Mammary epithelial cell (primary cell): ENCODE measurements at places on chromosomes 1 and 21. TPM values are rescaled to one million over a fixed set of nuclear protein-coding genes. Genes with fewer than 3 reads are reported as not detected.
A peak's percentile ranks its signal among the peaks of the same experiment; 100 is the strongest.

Gene CLDN8
- not detected in 2 replicates for total RNA-seq

- DNase-seq = no peak
These were observed 12.8 kb upstream of the RNU1-2 start for GRCh38 chr1:16882986-16883385.

Gene DIO1
- total RNA-seq = not detected in 2 replicates

Gene TRNP1
- total RNA-seq = 99.0 TPM

GRCh38 chr1:220879509-220880361 lies 492 bp downstream of the HLX start:
- DNase-seq = peak; percentile 35

GRCh38 chr1:37146071-37146470 lies 111.8 kb upstream of the GRIK3 start:
- no peak for DNase-seq

GRCh38 chr21:42539931-42540343 lies 26.3 kb downstream of the SLC37A1 start:
- DNase-seq = no peak

Gene GUK1
- total RNA-seq = 239 and 242 TPM in 2 replicates

DNA sequence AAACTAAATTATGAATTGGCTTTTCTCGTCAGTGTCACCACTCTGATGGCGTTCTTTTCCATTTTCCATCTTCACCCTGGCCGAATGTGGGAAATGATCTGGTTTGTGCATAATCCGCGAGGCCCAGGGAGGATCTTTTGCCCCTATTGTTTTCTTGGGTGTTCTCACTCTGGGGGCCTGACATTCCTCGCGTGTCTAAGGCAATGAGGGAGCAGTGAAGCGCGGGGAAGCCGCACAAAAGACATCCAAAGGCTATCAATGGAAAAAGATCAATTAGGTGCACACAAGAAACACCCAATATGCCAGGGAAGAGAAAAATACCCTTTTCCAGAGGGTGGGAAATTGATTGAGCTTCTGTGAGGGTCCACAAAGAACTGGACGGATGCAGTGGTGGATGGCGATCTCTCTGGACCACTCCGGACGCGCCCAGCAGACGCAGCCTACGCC lies 941 bp upstream of the C1orf21 start:
- no peak for DNase-seq

Gene BLACAT1
- 2.5 TPM for total RNA-seq

Gene SH3BGR
- 5.0 TPM for total RNA-seq

DNA sequence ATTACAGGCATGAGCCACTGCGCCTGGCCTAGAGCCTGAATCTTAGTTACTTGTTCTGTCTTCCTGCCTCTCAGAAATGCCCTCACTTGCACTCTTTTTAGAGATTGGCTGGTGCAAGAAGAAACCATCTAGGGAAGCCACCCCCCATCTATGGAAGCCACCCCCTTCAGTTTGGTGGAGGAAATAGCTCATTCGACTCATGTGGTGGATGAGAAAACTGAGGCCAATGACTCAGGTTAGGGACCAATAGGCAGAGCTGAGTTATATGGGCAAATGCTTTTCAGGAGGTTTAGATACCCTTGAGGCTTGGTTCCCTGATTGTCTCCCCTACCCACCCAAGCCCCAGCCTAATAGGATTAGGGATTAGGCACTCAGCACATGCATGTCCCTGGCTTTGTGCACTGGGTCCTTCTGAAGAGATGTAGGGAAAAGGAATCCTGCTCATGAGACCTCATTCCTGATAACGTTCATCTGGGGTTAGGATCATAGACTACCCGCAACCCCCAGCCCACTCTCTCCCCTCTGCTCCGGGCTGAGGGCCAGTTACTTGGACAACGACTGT lies 77.1 kb downstream of the PAX7 start:
- DNase-seq = no peak

GRCh38 chr1:216346526-216346925 lies 76.7 kb downstream of the USH2A start:
- no peak for DNase-seq

DNA sequence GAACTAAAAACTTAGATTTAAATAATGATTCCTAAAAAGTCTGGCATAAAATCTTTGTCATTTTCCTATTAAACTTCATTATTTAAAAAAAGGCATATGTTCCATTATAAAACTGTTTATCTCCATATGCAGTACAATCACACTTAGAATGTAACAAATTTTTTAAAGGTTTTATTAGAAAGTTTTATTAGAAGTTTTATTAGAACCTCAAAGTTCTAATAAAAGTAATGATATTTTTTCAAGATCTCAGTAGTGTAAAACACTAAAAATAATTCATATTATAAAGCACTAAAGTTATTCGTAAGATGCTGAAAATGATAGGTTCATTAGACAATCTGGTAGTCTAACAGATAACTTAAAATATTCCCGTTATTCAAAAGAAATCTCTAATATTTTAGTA lies 43.6 kb downstream of the ACBD6 start:
- DNase-seq = no peak

Gene PRDM16
- not detected for total RNA-seq

- no peak for DNase-seq
These were observed 860.4 kb downstream of the USP25 start for GRCh38 chr21:16590186-16590585.

DNA sequence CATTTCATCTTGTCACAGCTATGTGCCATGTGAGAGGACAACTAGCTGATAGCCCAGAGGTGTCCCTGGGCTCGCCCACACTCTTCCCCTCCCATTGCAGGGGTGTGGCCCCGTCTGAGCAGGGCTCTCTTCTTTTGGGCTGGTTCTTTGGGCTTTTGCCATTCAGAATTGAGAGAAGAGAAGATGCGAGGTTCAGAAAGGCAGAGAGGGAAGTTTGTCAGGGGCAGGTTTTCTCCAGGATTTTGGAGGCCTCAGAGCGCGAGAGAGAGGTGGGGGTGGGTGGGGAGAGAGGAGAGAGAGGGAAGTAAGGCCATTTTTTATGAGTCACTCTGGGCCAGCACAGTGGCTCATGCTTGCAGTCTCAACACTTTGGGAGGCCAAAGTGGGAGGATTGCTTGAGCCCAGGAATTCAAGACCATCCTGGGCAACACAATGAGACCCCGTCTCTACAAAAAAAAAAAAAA lies 5.2 kb downstream of the IFI6 start:
- DNase-seq = no peak

DNA sequence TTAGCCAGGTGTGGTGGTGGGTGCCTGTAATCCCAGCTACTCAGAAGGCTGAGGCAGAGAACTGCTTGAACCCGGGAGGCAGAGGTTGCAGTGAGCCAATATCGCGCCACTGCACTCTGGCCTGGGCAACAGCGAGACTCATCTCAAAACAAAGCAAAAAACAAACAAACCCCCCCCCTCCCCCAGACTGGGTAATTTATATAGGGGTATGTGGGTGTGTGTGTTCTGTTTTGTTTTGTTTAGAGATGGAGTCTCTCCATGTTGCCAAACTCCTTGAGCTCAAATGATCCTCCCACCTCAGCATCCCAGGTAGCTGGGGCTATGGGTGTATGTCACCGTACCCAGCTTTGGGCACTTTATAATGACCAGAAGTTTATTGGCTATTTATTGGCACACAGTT lies 73.6 kb downstream of the SLC27A3 start:
- DNase-seq = no peak

DNA sequence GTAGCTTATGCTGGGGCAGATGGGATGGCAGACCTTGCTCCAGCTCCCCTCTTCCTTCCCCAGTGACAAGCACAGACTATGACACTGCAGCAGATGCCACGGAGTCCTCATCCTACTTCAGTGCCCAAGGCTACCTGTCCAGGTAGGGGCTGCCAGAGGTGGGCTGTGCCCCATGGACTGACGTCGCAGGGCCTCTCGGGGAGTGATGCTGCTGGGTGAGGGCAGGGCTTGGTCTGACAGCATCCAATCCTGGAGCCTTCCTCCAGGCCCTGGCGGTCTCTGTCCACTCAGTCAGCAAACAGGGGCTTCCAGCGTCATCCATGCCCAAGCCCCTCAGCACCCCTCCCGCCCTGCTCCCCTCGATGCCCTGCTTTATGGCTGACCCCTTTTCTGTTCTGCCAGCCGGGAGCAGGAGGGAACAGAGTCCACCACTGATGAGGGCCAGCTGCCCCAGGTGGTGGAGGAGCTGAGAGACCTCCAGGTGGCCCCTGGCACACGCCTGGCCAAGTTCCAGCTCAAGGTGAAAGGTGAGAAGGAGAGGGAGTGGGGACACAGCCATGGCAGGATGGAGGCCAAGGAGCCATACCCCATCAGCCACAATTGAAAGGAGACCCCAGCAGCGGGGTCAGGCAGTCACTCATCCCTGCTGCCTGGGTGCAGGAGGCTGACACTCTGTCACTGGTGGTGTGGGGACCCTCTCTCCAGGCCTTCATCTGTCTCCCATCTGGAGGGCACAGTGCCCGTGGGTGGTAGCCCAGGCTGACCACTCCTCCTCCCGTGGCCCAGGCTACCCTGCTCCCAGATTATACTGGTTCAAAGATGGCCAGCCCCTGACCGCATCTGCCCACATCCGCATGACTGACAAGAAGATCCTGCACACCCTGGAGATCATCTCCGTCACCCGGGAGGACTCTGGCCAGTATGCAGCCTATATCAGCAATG lies 73.6 kb downstream of the TRIM11 start:
- DNase-seq = no peak

- no peak for DNase-seq
These were observed 31.7 kb upstream of the ADARB1 start for GRCh38 chr21:45042664-45043161.

- DNase-seq = no peak
These were observed 4.4 kb upstream of the OSBPL9 start for GRCh38 chr1:51612447-51612961.

GRCh38 chr1:221704306-221704705 lies 37.6 kb downstream of the DUSP10 start:
- no peak for DNase-seq

Gene ERO1B
- 4.0 and 9.2 TPM in 2 replicates for total RNA-seq

- no peak for DNase-seq
These were observed 51.4 kb upstream of the SIM2 start for GRCh38 chr21:36647279-36648093.

Gene SLAMF7
- total RNA-seq = 0.17 TPM

Gene TRIM63
- total RNA-seq = not detected in 2 replicates

Gene CYP4B1
- total RNA-seq = 0.52 TPM in 1 of 2 replicates, not detected in the other

GRCh38 chr1:17296086-17296485 lies 11.9 kb upstream of the PADI4 start:
- no peak for DNase-seq
